CD8-positive, alpha-beta memory T cell (primary cell): ENCODE measurements at places on chromosomes 5 and 9. TPM values are rescaled to one million over a fixed set of nuclear protein-coding genes. Genes with fewer than 3 reads are reported as not detected.
A peak's percentile ranks its signal among the peaks of the same experiment; 100 is the strongest.

DNA sequence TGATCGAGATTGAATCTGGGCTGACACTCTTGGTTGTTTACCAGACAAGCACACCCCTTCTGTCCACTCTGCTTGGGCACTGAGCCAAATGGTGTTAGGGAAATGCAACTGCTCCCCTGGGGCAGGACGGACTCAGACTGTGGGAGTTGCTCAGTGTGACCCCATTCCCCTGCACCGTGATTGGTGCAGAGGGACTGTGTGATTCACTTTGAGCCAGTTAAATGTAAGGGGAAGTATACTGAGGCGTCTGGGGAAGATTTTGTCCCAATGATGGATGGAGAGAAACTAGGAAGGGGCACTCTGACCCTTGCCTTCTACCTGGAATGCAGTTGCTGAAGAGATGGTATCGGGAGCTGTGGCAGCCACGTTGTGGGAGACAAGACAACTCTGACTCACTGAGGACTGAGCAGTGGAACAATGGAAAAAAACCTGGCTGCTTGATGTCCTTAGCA, 196.0 kb upstream of the ANKRD55 start:
- H3K36me3 ChIP-seq, result no peaks in the 10 kb centered on the region
- H3K4me3 ChIP-seq, result no peak overlapping the region
- no peak overlapping the region for H3K27ac ChIP-seq
- no peaks in the 10 kb centered on the region for H3K4me1 ChIP-seq

DNA sequence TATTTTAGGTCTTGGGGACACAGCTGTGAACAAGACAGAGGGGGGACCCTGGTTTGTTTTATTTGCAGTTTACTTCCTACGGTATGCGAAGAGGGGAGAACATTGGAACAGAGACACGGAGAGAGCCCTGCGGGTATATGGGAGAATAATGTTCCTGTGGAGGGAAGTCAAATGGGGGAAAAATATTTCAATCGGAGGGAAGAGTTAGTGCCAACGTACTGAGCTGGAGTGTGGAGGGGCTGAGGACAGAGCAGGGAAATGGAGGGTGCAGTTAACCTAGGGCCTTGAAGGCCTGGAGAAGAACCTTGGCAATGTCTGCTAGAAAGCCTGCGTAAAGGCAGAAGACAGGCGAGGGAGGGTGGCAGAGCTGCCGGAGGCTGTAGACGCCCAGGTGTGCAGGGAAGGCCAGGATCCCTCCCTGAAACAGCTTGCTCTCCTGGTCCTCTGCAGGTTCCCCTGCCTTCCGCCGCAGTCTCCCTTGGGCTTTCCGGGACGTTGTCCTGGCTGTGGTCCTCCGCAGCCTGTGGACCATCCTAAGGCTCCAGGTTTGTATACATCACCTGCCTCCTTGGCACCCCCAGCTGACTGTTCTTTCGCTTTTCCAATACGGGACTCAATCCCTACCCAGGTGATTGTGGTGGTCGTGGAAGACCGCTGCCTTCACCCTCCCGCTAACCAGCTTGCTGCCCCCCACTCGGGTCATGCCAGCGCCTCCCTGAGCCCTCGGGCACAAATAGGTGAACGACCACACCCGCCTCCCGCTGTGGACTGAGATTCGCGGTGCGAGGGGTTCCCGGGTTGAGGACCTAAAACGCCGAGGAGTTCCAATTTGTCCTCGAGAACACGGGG, 1.9 kb upstream of the RACK1 start:
- no peak for DNase-seq
- H3K27me3 ChIP-seq, result no peaks in the 10 kb centered on the region
- peak overlapping the region; percentile 96 for H3K27ac ChIP-seq
- peaks cover 72% of the 10 kb centered on the region for H3K4me1 ChIP-seq
- H3K36me3 ChIP-seq, result peaks cover 18% of the 10 kb centered on the region

The WNK2 gene
- total RNA-seq, result 0.20 TPM

DNA sequence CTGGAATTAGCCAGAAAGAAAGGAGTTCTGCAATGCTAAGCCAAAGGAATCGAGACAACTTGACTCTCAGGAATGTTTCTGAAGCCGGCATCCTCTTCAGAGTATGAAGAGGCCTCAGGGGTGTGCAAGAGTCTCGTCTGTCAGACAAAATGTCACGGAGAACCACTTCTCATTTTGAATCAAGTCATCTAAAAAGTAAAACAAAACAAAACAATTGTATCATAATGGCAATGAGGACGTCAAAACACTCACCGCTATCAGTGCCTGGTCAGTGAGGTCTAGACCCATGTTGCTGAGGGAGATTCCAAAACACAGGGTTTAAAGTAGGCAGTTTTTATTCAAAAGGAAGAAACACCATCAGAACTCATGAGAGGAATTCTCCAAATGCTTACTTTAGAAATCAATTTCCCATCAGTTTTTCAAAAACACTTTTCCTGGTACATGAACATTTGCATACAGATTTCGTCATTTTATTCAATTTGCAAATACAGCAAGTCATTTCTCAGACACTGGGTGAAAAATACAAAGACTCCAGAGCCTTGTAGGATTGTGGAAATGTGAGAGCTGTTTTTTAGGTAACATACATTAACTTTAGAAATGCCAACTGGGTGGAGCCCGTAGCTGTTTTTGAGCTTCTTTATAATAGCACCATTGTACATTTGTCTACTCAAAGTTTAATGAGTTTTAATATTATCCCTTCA, 89.5 kb upstream of the MAP3K1 start:
- H3K36me3 ChIP-seq, result no peaks in the 10 kb centered on the region
- H3K4me3 ChIP-seq, result no peak overlapping the region
- no peaks in the 10 kb centered on the region for H3K27me3 ChIP-seq
- DNase-seq, result no peak
- no peak overlapping the region for H3K27ac ChIP-seq

DNA sequence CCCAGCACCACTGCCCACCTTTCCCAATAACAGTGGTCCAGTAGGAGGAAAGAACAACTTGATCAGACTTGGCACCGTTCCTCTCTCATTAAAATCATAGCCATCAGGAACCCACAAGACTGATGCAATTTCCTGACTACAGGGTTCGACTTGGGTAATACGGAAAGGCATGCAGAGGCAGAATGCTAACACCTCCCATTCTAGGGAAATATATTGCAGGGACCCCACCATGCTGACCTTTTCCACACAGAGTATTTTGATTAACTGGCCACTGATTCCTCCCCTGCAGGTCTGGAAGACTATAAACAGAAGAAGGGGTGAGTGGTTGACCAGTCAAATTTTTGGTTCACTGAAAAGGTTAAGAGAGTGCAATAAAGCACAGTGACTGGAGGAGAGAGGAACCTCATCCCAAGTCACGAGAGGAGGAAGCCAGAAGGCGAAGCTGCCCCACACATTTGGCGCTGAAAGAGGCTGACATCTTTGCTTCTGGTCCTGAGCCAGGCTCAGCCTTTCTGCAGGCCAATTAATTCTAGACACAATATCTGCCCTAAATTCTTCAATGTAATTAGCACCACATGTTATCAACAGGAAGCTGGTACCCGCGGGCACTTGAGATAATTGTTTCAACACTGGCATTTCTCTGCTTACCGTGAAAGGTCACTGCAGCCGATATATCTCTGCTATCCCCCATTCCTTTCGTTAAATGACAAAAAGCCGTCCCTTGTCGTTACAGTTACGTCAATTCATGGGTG, 64.7 kb upstream of the SPOCK1 start:
- H3K27me3 ChIP-seq, result no peaks in the 10 kb centered on the region
- no peak overlapping the region for H3K27ac ChIP-seq
- DNase-seq, result no peak

DNA sequence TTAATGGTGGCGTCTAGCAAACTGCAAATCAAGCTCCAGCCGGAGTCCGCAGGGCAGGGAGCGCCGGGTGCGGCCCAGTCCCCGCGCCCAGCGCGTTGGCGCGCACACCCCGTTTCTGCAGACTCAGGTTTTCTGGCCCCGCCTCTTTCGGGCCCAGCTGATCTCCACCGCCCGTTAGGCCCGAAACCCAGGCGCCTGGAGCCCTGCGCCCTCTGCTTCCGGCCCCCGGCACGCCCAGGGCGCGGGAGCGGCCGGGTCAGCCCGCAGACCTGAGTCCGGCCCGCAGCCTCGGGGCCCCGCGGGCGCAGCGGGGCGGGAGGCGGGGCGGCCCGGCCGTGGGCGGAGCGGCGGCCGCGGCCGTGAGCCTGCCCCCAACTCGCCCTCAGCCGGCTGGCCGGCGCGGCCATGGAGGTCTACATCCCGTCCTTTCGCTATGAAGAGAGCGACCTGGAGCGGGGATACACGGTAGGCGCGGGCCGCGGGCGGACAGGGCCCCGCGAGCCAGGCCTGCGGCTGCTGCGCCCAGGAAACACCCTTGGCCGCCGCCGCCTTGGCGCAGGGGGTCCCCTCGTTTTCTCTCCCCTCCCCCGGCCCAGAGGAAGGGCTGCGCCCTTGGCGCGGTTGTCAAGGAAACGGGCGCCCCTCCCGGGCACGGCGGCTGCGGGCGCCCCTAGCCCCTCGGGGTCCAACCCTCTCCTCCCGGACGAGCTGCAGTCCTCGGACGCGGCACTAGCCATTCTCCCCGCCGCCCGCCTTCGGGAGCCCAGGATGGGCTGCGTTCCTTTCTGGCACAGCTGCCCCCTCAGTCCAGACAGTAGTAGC, at the start of gene SNX24:
TSS of gene SNX24 (plus strand) at position 385 of the 822 bp plus-strand sequence. CDS start at position 406, 21 bp downstream.
- peak within 1 kb of the TSS; percentile 72 for H3K4me3 ChIP-seq
- peaks cover 14% of the 10 kb centered on the region for H3K4me1 ChIP-seq
- peak; percentile 84 for DNase-seq
- H3K36me3 ChIP-seq, result no peaks in the 10 kb centered on the region
- no peaks in the 10 kb centered on the region for H3K27me3 ChIP-seq
- peak within 1 kb of the TSS; percentile 76 for H3K27ac ChIP-seq

DNA sequence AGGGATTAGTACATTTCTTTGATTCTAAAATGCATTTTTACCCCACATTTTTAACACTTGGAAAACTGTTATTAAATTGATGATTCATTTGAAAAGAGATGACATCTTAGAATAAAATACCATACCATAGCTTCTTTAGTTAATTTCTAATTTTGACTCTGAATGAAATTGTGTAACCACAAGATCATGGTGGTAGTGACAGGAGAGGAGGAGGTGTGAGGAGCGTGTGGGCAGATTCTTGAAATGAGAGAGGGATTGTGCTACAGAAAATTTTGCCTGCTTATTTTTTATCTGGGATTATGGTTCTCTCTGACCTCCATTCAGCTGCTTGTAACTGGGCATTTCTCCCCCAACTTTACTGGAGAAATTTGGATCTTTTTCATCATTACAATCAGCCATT, 173.3 kb upstream of the CLINT1 start:
- no peaks in the 10 kb centered on the region for H3K36me3 ChIP-seq
- H3K4me1 ChIP-seq, result no peaks in the 10 kb centered on the region
- no peaks in the 10 kb centered on the region for H3K27me3 ChIP-seq

DNA sequence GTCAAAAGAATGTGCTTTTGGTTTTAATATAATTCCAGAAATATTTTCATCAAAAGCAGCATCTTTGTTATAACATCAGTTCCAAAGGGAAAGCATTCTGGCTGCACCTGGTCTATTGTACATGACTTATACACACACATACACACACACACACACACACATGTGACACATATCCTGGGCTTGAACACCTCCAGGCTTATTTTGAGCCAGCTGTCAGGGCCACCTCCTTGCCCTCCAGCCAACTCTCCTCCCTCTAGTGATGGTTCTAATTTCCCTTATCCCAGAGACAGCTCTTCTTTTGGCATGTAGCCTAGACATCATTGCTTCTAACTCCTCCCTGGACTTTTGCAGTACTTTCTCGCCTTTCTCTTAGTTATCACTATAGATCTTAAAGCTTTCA, 115.0 kb downstream of the PIK3R1 start:
- H3K4me3 ChIP-seq, result no peak overlapping the region
- no peak for DNase-seq
- H3K27ac ChIP-seq, result no peak overlapping the region
- no peaks in the 10 kb centered on the region for H3K36me3 ChIP-seq
- no peaks in the 10 kb centered on the region for H3K27me3 ChIP-seq

GRCh38 chr5:180259260-180259611, 32.6 kb downstream of the MAPK9 start:
- H3K27me3 ChIP-seq, result no peaks in the 10 kb centered on the region
- peaks cover 50% of the 10 kb centered on the region for H3K36me3 ChIP-seq
- H3K4me3 ChIP-seq, result no peak overlapping the region
- H3K4me1 ChIP-seq, result no peaks in the 10 kb centered on the region
- no peak overlapping the region for H3K27ac ChIP-seq
- no peak for DNase-seq

DNA sequence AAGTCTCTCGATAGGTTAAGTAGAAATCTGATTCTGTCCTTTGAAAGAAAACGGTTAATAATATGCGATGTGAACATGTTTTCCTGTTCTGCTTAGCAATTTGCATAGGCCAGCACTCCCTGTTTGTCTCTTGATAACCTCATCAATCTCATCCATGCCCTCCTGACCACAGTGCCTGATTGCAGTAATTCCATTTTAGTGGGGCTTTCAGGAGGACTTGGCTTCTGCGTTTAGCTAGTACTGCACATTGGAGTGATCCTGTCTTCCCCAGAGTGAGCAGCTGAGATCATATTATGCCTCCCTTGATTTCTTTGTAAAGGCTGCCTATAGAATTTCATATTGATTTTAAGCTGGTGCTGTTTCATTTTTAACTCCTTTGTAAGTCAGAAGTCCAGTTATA, 335.9 kb upstream of the ISL1 start:
- H3K27me3 ChIP-seq, result no peaks in the 10 kb centered on the region
- H3K4me3 ChIP-seq, result no peak overlapping the region
- H3K4me1 ChIP-seq, result no peaks in the 10 kb centered on the region
- H3K36me3 ChIP-seq, result no peaks in the 10 kb centered on the region

The SLC46A2 gene
- not detected for total RNA-seq

GRCh38 chr5:60668686-60669304, 31.2 kb downstream of the DEPDC1B start:
- no peak for DNase-seq
- H3K4me1 ChIP-seq, result no peaks in the 10 kb centered on the region
- H3K27me3 ChIP-seq, result no peaks in the 10 kb centered on the region

DNA sequence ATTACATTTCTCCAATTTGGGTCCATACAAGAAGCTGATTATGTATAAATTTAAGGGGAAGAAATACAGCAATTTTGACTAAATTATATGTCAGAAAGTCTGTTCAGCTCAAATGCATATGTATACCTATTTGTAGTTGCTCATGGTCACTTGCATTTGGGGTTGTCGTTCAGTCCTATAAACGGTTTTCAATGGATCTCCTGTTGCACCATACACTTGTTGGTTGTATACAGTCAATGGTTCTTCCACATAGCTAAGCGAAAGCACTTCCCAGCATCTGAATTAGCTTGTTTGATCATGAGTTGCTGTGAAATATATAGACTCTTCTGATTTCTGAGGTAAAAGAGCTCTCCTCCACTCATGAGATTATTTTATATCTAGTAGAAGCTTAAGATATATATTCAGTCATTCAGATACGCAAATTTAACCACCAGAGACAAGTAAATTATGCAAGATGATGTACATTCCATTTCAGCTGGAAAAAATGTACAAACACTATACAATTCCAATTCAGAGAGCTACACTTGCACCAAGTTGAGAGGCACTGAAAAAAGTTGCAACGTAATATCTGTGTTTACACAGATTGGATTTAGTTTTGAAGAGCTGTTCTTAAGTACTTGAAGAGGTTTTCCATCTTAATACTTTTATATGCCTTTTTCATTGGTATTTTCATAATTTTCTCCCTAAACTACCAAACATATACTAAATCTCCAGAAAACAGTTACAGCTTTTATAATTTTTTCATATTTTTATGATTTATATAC, 64.4 kb upstream of the POU5F2 start:
- no peak overlapping the region for H3K4me3 ChIP-seq
- no peaks in the 10 kb centered on the region for H3K4me1 ChIP-seq
- no peak overlapping the region for H3K27ac ChIP-seq
- DNase-seq, result no peak
- H3K36me3 ChIP-seq, result no peaks in the 10 kb centered on the region
- no peaks in the 10 kb centered on the region for H3K27me3 ChIP-seq

GRCh38 chr5:154780128-154780527, 25.0 kb downstream of the LARP1 start:
- H3K36me3 ChIP-seq, result no peaks in the 10 kb centered on the region
- H3K4me1 ChIP-seq, result peaks cover 71% of the 10 kb centered on the region
- no peak overlapping the region for H3K27ac ChIP-seq
- no peaks in the 10 kb centered on the region for H3K27me3 ChIP-seq
